Osteoblast (primary cell): ENCODE measurements at places on chromosomes 2 and 18. TPM values are rescaled to one million over a fixed set of nuclear protein-coding genes. Genes with fewer than 3 reads are reported as not detected.

- no peak overlapping the region for H3K4me3 ChIP-seq
- no peaks in the 10 kb centered on the region for H3K27me3 ChIP-seq
- H3K27ac ChIP-seq: no peak overlapping the region
- peak; percentile 47 for DNase-seq
Observed at GRCh38 chr2:240350696-240351087, 84.8 kb upstream of the GPC1 start.

DNA sequence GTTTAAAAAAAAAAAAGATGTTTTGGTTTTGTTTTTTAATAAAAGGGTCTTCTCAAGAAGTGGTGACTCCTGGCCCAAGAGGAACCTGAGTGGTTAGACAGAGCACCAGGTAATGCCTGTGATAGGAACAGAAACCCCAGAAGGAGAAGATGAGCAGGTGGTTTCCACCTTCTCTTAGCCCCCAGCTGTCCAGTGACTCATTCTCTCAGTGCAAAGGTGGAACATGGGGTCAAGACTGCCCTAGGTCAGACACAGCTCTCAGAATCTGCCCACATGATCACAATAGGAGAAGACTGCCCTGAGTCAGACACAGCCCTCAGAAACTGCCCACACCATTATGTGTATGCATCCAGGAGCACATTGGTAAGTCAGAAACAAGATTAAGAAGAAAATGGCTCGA, 61.8 kb downstream of the TBC1D8 start:
- no peaks in the 10 kb centered on the region for H3K36me3 ChIP-seq
- no peaks in the 10 kb centered on the region for H3K4me1 ChIP-seq
- H3K27me3 ChIP-seq: no peaks in the 10 kb centered on the region
- H3K27ac ChIP-seq: no peak overlapping the region
- DNase-seq: no peak

The CLHC1 gene
- total RNA-seq: 13.6 and 14.5 TPM in 2 replicates

The SERPINB3 gene
- total RNA-seq: not detected in 2 replicates

- DNase-seq: no peak
- peak overlapping the region; percentile 53 for H3K27ac ChIP-seq
- H3K27me3 ChIP-seq: no peaks in the 10 kb centered on the region
- no peak overlapping the region for H3K4me3 ChIP-seq
- H3K36me3 ChIP-seq: peaks cover 14% of the 10 kb centered on the region
Observed at GRCh38 chr2:69381337-69381737, 5.7 kb downstream of the GFPT1 start.

The CCDC148 gene
- total RNA-seq: 1.8 and 2.1 TPM in 2 replicates

DNA sequence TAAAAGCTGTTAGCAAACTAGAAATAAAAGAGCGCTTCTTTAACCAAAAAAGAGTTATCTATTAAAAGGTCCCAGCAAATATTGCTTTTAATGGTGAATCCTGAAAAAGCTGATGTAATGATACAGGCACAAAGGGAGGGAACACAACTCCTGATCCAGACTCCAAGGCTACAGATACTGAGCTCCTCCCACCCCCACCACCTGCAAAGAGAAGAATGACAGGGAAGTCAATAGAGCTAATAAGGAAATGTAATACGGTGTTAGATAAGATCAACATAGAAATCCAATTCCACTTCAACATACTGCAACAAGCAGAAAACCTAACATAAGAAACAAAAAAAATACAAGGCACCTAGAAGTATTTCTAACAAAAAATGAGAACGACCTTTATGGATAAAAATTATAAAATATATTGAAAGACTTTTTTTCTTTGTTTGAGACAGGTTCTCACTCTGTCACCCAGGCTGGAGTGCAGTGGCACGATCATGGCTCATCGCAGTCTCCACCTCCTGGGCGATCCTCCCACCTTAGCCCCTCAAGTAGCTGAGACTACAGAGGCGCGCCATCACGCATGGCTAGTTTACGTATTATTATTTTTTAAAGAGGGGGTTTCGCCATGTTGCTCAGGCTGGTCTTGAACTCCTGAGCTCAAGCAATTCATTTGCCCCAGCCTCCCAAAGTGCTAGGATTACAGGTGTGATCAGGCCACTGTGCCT, 192.2 kb downstream of the HDAC4 start:
- no peak overlapping the region for H3K4me3 ChIP-seq
- no peaks in the 10 kb centered on the region for H3K27me3 ChIP-seq
- no peaks in the 10 kb centered on the region for H3K36me3 ChIP-seq
- no peak overlapping the region for H3K27ac ChIP-seq
- no peaks in the 10 kb centered on the region for H3K4me1 ChIP-seq
